KBM-7 (cell line): ENCODE measurements at places on chromosomes 7 and 10.

DNA sequence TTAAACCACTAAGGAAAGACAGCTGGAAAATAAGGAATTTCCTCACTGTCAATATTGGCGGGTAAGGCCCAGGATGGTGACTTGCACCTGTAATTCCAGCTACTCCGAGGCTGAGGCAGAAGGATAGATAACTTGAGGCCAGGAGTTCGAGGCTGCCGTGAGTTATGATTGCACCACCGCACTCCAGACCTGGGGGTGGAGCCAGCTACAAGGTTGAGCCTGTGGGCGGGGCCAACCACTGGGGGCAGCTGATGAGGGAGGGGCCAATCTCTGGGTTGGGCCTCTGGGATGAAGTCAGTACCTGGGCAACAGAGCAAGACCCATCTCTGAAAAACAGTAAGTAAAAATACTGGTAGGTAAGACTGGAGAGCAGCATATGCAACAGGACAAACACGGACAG, 80.1 kb upstream of the ADO start:
- no peak for DNase-seq

GRCh38 chr7:29562307-29562706, 1.3 kb upstream of the PRR15 start:
- DNase-seq, result no peak

DNA sequence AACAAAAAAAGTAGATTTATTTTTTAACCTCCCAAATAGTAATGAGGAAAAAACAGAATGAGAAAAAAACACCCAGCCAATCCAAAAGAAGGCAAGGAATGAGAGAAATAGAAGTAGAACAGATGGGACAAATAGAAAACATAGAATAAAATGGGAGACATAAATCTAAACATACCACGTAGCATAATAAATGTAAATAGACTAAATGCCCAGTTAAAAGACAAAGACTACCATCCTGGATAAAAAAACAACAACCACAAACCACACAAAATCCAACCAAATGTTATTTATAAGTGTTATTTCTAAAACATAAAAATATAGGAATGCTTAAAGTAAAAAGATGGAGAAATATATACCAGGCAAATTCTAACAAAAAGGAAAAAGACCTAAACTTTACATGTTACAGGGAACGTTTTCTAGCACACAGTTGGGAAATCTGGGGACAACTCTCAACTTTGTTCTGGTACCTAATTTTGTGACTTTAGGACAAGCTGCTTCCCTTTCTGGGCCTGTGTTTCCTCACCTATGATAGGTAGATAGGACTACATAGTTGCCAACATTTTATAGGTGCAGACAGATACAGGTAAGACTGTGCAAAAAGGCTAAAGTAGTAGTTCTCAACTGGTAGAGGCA, 98.4 kb downstream of the SPDYE5 start:
- no peak for DNase-seq

DNA sequence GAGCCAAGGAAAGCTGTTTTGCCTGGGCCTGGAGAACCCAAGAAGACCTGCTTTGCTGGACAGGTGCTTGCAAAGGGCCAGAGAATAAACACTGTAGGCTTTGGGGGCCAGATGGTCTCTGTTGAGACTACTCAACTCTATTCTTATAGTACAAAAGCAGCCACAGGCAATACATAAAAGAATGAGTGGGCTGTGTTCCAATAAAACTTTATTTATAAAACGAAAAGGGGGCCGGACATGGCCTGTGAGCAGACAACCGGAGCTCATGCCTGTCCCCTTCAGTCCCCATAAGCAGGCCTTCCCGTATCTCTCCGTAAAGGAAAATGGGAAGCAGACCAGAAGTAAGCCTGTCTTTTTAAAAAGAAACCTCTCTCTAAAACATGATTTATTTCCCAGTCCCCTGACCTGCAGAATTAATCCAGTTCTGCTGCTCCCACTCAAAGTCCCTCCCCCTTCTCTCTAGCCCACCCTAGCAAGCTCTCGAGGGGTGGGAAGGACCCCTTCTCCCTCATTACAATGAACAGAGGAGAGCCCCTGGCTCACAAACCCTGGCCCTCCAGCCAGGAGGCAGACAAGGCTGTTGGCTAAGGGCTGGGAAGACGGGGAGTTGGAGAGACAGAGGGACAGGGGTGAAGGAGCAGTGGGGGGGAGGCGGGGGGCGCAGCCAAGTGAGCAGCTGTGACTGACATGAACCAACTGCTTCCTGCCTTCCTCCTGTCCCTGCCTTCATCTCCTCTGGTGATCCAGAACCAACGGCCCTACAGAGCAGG, 177.8 kb downstream of the NEURL1 start:
- DNase-seq, result no peak

DNA sequence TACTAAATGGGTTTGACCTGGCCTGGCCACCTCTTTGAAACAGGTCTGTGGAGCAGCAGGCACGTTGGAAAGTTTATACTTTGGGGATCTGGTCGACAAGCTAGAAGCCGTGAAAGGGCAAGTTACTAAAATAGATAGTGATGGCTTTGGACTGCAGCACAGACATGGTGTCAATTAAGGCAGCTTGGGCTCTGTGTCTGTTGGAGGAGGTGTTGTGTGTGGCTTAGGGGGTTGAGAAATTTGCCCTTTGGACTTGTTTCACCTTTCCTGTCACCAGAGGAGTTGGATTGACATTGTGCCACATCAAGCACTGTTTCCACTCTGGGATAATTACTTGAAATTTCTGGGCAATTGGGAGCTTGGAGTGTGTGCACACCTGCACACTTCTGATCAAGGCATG, 251.8 kb upstream of the MKI67 start:
- no peak for DNase-seq

DNA sequence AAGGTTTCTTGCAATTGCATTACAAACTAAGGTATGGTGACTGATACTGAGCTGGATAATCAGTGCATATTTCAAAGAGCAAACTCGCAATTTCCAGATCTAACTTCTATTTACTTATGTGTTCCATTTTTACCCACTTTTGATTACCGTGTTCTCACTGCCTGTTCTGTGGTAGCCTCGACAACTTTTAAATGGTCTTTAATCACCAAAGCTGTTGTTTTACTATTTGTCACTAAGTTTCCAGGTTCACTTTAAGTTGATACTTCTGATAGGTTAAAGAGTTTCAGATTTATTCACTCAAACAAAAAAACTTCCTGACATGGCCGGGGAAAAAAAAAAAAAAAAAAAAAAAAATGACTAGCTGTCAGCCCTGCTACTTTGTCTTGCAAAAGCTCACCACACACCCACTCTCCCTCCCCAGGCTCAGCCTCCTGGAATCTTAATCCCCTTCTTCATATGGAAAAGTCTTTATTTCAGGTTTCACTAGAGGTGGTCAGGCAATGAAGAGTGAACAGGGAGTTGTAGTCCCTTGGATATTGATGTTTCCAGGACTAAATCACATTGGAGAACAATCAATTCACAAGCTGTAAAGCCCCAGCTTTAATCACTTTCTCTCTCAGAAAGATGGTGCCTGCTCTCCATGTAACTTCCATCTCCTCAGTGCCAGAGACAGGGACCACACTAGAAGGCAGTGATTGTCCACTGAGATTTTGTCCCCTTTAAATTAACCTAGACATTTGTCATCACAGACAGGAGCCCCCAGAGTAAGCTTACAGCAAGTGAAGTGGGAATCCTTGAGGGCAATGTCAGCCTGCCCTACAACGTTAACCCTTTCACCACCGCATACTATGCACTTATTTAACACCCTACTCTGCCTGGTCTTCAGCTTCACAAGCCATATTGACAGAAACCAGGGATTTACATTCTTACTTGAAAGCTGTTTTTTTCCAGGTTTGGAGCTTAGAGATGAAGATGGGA, 749.1 kb upstream of the SORCS1 start:
- DNase-seq, result no peak

GRCh38 chr7:39758234-39758970, 135.0 kb downstream of the RALA start:
- DNase-seq, result no peak

- DNase-seq, result no peak
These were observed 6.6 kb upstream of the TMEM184A start for GRCh38 chr7:1562597-1563051.
